Stimulated activated CD4-positive, alpha-beta T cell treated with anti-CD3 and anti-CD28 coated beads, Interleukin-1b, Interleukin-23, amount 100 ng/mL, for 24 hours (primary cell): ENCODE measurements at places on chromosomes 12 and 14.

GRCh38 chr12:45350861-45351260 lies 135.0 kb downstream of the ANO6 start:
- no peak for DNase-seq

- no peak for DNase-seq
These were observed 374.2 kb downstream of the NAV3 start for GRCh38 chr12:78204926-78205325.

DNA sequence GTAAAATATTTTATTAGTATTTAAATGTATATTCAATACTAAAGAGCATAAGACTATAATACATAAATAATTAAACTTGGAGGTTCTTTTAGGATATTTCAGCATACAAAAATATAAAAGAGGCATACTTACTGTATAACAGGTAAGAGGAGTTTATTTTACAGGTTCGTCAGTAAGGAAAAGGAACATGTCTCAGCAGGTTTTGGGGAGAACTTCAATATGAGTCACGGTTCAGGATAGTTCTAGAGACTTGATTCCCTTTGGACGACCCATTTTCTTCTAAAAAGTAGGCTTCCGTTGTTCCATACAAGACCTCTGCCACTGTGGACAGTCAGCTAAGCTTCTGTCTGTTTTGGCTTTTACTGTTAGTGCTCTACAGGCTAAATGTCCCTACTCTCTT lies 181.1 kb downstream of the ALX1 start:
- no peak for DNase-seq

DNA sequence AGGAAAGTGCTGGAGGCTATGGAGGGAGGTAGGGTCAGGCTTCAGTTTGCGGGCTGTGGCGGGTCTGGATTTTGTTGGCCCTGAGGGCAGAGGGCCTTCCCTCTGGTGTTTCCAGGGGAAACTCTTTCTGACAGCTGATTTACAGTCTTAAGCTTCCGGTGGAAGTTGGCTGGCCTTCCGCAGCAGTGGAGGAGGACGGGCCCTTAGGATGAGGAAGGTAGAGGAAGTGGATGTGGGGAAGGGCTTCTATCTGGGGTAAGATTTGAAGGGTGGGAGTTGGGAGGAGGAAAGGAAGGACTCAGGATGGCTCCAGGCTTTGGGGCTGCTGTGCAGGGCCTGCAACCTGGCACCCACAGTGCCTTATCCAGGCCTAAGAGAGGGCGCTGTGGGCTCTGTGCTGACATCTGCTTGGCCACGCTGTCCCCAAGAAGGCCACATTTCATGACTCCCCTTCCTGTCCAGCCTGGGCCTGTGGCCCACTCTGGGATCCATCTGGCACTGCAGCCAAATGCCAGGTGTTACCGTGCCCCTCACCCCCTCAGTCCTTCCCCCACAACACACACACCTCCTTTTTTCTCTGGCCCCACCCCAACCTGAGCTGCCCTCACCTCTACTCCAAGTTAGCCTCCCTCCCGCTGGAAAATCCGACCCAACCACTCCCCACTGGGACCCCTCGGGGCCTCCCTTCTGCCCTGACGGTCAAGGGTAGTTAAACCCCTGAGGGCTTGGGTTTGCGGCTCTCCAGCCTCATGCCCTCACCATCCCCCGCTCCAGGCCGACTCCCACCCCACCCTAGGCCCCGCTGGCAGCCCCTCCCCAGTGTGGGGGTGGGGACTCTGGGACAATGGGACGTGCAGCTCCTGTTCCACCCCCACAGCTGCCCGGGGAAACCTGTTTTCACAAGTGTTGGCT lies 7.7 kb upstream of the PPP1R13B start:
- no peak for DNase-seq

GRCh38 chr14:94161981-94162380 lies 12.1 kb upstream of the PPP4R4 start:
- DNase-seq: no peak

GRCh38 chr14:99119554-99120525 lies 152.2 kb downstream of the BCL11B start:
- DNase-seq: no peak

- no peak for DNase-seq
These were observed 23.1 kb downstream of the ABCB9 start for GRCh38 chr12:122943196-122943595.

DNA sequence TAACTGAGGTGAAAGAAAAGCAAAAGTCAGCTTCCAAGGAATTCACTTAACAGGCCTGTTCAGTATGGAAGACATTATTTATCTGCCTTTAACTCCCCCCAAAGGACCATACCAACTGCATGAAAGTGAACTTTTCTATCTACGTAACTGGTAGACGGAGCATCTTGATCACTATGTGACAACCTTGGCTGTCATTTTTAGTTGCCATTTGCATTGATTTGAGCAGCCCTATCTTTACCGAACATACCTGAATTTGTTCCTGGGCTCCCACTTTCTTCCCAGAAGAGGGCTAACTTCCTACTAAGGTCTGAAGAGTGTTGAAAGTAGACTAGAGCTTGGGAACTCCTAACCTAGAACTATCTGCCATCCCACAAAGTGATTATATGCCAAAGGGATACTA lies 9.4 kb downstream of the SRSF9 start:
- DNase-seq: no peak

- DNase-seq: no peak
These were observed 74.0 kb upstream of the CDKN3 start for GRCh38 chr14:54322701-54323337.

DNA sequence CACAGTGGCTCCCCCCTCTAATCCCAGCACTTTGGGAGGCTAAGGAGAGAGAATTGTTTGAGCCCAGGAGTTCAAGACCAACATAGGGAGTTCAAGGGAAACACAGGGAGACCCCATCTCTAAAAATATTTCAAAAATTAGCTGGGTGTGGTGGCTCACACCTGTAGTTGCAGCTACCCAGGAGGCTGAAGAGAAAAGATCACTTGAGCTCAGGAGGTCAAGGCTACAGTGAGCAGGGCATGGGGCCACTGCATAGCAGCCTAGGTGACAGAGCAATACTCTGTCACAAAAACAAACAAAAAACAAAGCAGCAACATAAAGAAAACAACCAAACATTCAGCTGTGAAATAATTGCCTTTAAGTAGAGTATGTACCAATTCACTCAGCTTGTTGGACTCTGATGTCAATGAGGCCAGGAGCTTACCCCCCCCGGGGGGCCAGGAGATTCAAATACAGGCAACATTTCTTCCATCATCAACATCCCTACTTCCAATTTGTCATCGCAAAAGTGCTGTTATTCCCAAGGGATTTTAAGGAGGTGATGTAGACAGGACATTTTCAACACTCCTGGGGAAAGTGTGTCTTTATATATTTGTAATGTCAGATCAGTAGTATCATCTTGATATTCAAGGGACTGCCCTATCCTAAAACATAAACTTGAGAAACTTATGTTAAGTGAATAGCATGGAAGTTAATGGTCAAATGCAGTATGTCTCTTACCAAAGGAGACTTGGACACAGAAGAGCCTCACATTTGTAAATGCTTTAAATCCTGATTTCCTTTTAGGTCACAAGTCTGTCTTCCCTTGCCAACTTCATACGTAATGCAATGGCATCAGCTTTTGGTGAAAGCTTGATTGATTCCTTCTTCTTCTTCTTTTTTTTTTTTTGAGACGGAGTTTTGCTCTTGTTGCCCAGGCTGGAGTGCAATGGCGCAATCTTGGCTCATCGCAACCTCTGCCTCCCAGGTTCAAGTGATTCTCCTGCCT lies 40.6 kb upstream of the AEBP2 start:
- DNase-seq: no peak

DNA sequence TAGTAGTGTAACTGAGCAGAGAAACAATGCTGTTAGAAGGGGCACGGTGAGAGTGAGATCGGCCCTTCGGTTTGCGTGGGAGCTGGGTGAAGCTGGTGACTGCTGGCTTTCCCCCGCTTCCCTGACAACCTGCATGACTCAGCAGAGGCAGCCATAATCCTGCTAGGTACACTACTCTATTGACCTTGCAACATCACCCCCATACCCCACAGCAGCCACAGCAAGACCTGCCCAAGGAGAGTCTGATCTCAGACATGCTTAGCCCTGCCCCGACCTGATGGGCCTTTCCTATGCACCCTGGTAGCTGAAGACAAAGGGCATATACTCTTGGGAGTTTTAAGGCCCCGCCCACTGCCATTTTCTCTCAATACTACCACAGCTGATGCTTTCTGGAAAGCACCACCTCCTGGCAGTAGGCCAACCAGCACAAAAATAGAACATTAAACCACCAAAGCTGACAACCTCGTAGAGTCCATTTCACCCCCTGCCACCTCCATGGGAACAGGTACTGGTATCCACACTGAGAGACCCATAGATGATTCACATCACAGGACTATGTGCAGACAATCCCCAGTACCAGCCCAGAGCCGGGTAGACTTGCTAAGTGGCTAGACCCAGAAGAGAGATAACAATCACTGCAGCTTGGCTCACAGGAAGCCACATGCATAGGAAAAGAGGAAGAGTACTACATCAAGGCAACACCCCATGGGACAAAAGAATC lies 75.9 kb upstream of the RGS6 start:
- no peak for DNase-seq

DNA sequence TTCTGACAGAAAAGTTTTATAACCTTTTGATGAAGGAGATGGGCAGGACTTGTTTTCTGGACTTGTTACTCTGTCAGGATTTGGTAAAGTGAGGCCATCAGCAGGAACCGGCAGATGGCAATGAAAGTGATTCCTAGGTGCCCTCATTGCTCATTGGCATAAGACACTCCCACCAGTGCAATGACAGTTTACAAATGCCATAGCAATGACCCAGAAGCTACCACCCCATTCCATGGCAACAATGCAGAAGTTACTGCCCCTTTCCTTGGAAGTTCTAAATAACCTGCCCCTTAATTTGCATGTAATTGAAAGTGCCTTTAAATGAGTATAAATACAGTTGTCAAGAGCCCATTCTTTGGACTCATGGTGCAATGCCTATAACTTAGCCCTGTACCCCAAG lies 222.6 kb downstream of the CEP128 start:
- no peak for DNase-seq

- no peak for DNase-seq
These were observed 58.7 kb downstream of the TESC start for GRCh38 chr12:117040496-117040895.

- DNase-seq: no peak
These were observed 218.3 kb upstream of the DAAM1 start for GRCh38 chr14:58969951-58970751.

DNA sequence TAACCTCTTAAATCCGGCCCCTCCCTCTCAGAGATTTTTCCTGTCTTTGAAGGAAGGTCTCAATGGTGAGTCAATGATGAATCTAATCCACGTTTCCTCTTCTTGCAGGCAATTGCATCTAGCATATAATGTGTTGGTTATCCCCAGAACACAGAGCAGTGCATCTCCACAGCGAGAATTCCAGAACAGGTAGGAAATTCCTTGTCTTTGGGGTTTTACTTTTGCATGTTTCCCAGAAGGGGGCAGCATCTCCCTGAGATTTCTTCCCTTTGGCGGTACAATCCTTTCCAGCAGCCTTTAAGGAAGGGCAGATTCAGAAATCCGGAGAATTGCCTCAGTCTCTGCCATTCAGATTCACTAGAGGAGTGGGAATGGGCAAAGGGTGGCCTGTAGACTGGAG lies 128.0 kb downstream of the KCNA5 start:
- no peak for DNase-seq

- no peak for DNase-seq
These were observed 81.6 kb downstream of the SPRING1 start for GRCh38 chr12:116656306-116656705.

DNA sequence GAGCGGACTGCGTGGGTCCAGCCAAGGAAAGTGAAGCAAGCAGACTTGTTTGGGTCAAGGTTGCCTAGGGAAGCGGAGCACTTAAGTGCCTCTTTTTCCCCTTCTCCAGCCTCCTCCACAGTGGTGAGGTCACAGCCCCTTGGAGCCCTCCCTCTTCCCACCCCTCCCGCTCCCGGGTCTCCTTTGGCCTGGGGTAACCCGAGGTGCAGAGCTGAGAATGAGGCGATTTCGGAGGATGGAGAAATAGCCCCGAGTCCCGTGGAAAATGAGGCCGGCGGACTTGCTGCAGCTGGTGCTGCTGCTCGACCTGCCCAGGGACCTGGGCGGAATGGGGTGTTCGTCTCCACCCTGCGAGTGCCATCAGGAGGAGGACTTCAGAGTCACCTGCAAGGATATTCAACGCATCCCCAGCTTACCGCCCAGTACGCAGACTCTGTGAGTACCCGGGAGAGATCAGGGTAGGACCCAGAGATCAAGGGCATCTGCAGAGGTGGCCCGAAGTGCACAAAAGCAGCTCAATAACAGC lies at the start of gene TSHR:
Gene TSHR (plus strand): TSS at position 206 of the 526 bp plus-strand sequence. CDS start 60 bp downstream, at position 266.
- DNase-seq: no peak

GRCh38 chr12:48961331-48961730 lies 4.0 kb upstream of the ARF3 start:
- no peak for DNase-seq

DNA sequence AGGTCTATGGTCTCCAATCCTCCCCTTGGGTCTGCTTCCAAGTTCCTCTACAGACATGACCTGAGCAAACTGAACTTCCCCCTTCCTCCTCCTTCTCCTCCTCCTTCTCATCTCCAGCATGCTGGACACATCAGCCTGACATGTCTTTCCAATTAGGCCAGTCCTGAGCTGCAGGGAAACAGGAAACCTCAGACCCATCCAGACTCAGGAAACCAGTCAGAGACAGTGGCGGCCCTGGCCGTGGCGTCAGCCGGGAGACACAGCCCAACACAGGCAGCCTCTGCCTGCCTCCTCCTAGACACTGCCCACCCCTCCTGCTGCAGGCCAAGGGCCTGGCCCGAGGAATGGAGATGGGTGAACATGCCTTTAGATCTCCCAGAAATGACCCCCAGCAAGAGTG lies 468.8 kb downstream of the BCL11B start:
- DNase-seq: no peak

GRCh38 chr12:52673713-52674432 lies 6.3 kb downstream of the KRT1 start:
- DNase-seq: no peak

GRCh38 chr12:50824914-50825313 lies 17.8 kb upstream of the TMPRSS12 start:
- no peak for DNase-seq

DNA sequence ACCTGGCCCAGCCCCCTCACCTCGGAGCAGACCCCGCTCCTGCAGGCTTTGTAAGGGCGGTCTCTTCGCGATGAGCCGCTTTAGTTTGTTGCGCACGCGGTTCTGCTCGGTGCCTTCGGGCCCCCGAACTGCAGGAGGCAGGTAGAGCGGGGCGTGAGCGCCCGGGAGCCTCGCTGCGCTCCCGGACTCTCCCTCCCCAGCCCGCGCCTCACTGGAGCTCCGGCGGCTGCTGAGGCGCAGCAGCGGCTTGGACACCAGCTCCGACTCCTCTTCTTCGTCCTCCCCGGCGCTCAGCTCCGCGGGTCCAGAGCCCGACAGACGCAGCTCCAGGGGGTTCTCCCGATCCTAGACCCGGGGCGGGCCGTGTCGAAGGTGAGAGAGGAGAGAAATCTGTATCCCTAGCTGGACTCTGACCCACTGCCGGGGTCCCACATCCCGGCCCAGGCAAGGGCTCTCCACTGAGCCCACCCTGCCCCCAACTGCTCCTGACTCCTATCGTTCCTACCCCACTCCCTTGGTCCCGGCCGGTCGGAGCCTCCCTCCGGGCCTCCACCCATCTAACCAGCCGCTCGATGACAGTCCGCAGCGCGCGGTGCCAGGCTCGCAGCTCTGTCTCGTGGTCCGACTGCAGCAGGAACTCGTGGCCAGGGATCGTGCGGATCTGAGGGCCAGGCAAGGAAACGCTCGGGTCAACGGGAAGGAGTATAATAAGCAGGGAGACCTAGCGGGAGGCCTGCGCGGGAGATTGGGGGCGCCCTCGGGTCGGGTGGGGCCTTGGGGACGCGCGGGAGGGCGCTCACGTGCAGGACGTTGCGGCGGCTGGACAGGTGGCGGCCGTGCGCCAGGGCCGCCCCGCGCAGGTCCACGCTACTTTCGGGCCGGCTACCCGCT lies 4.2 kb downstream of the ARHGAP9 start:
- DNase-seq: no peak

GRCh38 chr14:66507722-66508546 lies at the start of gene GPHN:
Gene GPHN (plus strand): TSS chr14:66508147.
- DNase-seq: peak; percentile 74
